Astrocyte (in vitro differentiated cells and primary cell): ENCODE measurements at places on chromosomes 4 and X.

DNA sequence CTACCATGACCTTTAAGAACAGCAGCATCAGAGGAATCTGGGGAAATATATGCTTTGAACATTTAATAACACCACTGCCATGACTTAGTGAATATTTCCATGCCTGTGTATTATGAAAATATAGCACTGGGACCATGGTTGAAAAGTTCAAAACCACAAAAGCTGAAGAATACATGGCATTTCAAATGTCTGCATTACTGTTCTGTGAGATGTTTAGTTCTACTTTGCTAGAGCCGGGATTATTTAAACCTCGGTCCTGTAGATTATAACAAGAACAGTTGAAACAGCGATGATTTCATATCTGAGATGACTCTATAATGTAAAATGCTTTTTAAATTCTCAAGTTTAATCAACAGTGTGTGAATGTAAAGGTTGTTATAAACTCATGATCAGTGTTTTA is 126.7 kb upstream of the AGA start:
- no peaks in the 10 kb centered on the region for H3K27me3 ChIP-seq
- DNase-seq = no peak
- no peak overlapping the region for H3K4me3 ChIP-seq
- H3K4me1 ChIP-seq = peaks cover 4% of the 10 kb centered on the region
- no peaks in the 10 kb centered on the region for H3K36me3 ChIP-seq
- H3K27ac ChIP-seq = no peak overlapping the region

DNA sequence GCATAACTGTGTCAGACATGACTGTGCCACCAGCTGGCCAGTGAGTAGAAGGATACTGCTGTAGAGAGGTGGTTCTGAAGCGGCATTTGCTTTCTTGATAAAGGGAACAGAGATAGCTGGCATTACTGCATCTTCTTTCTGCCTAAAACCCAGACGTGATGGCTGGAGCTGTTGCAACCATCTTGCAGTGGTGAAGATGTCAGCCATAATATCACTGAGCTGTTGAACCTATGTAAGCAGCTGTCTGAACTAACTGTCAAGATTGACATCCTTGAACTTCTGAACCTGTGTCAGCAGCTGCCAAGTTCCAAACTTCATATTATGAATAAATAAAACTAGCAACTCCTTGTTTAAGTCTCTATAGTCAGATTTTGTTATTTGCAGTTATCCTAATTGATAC is 88.9 kb upstream of the LNX1 start:
- no peak for DNase-seq
- no peak overlapping the region for H3K27ac ChIP-seq
- H3K4me1 ChIP-seq = peaks cover 7% of the 10 kb centered on the region
- H3K4me3 ChIP-seq = no peak overlapping the region
- no peaks in the 10 kb centered on the region for H3K36me3 ChIP-seq

DNA sequence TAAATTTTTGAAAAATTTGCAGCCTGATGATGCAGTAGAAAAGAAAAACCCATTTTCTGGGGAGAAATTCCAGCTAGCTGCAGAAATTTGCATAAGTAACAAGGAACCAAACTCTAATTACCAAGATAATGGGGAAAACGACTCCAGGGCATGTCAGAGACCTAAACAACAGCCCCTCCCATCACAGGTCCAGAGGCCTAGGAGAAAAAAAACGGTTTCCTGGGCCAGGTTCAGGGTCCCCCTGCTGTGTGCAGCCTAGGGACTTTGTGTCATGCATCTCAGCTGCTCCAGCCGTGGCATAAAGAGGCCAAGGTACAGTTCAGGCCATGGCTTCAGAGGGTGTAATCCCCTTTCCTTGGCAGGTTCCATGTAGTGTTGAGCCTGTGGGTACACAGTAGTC is 733.7 kb upstream of the CT83 start:
- no peak overlapping the region for H3K27ac ChIP-seq
- no peaks in the 10 kb centered on the region for H3K4me1 ChIP-seq
- no peaks in the 10 kb centered on the region for H3K27me3 ChIP-seq
- H3K4me3 ChIP-seq = no peak overlapping the region
- DNase-seq = no peak

DNA sequence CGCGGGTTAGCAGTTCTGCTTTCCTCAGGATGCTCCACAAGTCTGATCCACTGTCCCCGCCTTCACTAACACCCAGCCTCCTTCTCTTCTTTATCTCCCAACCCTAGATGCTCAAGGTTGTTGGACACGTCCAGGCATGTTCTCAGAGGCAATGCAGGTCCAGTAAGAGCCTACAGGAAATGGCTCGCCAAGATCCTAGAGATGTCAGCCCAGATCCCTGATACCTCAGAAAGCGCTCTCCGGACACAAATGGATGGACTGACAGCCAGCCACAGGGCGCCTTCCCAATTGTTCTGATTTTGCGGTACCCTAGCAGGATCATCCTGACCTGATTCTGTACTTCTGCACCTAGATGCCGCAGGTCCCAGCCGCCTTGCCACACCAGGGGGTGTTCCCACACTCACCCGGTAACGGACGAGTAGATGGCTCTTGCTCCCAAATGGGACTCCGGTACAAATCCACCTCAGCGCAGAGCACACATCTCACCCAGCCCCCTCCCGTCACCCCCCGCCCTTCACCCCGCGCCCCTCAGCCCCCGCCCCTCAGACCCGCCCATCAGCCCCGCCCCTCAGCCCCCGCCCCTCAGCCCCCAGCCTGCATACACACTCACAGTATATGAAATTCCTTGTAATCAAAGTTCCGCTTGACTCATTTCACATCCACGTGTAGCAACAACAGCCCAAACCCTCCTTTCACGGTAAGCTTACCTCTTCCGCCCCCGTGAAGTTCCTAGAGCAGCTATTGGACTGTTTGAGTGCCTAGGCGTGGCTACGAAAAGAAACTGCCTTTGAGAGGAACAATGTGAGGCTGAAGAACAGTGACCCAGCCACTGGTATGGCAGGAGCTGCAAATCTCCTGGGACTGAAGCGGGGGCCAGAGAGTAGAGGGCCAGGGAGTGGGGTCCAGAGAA is at the start of gene EDA2R:
Gene EDA2R (minus strand): TSS at position 488 of the 910 bp plus-strand sequence. CDS start 23,058 bp downstream, outside the sequence.
- peak within 1 kb of the TSS; percentile 90 for H3K27ac ChIP-seq
- H3K4me1 ChIP-seq = peaks cover 16% of the 10 kb centered on the region
- DNase-seq = peak; percentile 88
- no peaks in the 10 kb centered on the region for H3K27me3 ChIP-seq
- peak within 1 kb of the TSS; percentile 84 for H3K4me3 ChIP-seq
- no peaks in the 10 kb centered on the region for H3K36me3 ChIP-seq
